Cortex of kidney (tissue), 1 donor: ENCODE measurements at places on chromosomes 3 and 15.

DNA sequence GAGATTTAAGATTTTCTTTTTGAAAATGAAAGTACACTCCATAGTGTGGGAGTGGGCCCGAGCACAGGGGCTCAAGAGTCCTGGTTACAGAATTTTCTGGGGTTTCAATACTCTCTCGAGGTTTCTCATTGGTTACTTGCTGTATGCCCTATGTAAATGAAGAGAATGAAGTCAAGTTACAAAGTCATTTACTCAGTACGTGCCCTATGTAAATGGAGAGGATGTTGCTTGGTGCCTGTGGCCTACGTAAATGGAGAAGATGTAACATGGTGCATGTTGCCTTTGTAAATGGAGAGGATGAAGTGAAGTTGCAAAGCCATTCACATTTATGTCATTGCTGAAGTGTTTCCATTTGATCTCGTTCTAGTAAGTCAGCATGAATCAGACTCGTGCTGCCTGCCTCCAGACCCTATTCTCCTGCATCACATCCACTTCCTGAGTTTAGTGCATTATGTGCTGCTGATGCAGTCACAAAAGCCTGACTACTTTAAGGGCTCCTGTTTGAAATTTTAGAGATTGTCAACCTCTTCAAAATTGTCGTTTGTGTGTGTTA is 302.0 kb downstream of the ZBBX start:
- no peak for DNase-seq

DNA sequence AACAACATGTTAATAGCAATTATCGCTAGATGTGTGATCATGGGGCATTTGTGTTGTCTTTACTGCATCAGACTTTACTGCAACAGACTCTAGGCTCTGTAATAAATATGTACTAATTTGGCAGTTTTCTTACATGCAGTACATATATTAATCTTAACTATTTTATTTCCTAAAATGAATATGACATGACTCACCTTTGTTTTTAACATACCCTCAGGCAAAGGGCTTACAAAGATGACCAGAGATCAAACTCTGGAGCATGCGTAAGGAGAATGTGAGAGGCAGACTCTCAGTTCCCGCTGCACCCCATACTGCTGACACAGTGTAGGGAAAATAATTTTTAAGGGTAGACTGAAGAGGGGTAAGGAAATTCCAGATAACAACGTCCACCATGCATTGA is 7.2 kb upstream of the FAM174B start:
- no peak for DNase-seq

- DNase-seq, result no peak
Measured at GRCh38 chr3:188901671-188902287, 270.0 kb upstream of the TPRG1 start.

DNA sequence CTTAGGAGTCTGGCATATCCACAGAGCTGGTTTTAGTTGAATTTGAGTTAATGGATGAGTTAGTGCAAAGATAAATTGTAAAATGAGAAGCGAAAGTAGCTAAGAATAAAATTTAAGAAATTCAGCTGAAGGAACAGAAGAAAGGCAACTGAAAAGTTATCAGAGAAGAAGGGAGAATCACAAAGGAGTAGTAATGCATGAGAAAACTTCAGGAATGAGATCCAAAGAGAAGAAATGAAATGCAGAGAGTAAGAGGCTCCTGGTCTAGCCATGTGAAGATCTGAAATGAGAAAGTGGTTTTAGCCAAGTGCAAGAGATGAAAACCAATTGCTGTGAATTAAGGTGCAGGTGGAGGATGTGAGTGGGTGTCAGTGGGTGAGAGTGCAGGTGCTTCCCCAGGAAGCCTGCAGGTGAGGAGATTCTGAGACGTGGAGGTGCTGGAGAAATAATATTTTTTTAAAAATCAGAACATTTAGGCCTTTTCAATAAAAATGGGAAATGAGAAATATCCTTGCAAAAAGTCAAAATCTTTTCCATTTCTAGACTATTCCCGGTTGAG is 18.5 kb downstream of the KBTBD8 start:
- DNase-seq, result no peak
